Natural killer cell (primary cell): ENCODE measurements at places on chromosomes 7 and 10. TPM values are rescaled to one million over a fixed set of nuclear protein-coding genes. Genes with fewer than 3 reads are reported as not detected.

The IMMP2L gene
- total RNA-seq, result 9.2 TPM

- DNase-seq, result peak; percentile 28
These were observed 328.4 kb upstream of the AOAH start for GRCh38 chr7:37052705-37053104.

The GGCT gene
- 8.7 TPM for total RNA-seq

DNA sequence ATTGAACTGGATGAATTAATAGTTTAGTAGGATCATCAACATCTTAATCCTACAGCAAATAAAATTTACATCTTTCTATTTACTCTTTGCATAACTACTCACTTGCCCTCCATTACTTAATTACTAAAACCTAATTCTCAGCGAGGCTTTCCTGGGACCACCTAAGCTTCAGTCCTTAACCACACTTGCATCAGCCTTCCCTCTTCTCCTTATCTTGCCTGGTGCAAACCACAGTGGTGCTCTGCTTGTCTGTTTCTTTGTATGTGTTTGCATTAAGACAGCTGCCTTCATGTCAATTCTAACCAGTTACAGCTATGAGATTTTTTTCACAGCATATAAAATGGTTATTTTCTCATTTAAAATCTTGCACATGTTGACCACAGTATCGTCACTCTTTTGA, 72.6 kb upstream of the ZNF92 start:
- no peak for DNase-seq

DNA sequence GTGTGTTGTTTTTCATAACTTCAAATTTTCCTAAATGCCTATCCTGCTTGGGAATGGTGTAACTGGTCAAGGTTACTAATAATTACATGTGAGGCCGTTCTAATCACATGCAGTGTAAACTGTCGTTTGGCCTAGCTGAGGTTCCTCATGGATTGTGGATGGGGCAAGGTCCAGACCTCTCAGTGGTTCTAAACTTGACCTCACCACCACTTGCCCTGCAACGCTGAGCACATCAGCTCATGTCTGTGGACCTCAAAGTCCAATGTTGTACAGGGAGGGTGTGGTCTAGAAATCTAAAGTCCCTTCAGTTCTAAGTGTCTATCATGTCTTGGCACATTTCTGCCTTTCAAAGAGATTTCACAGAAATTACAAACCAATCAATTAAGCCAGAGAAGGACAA, 15.6 kb downstream of the RBP3 start:
- DNase-seq, result no peak

GRCh38 chr10:110684800-110685446, 40.8 kb downstream of the RBM20 start:
- no peak for DNase-seq

GRCh38 chr7:135186841-135187253, 16.3 kb upstream of the CYREN start:
- DNase-seq, result no peak

- DNase-seq, result no peak
These were observed 8.3 kb downstream of the PEX1 start for GRCh38 chr7:92520024-92520423.

DNA sequence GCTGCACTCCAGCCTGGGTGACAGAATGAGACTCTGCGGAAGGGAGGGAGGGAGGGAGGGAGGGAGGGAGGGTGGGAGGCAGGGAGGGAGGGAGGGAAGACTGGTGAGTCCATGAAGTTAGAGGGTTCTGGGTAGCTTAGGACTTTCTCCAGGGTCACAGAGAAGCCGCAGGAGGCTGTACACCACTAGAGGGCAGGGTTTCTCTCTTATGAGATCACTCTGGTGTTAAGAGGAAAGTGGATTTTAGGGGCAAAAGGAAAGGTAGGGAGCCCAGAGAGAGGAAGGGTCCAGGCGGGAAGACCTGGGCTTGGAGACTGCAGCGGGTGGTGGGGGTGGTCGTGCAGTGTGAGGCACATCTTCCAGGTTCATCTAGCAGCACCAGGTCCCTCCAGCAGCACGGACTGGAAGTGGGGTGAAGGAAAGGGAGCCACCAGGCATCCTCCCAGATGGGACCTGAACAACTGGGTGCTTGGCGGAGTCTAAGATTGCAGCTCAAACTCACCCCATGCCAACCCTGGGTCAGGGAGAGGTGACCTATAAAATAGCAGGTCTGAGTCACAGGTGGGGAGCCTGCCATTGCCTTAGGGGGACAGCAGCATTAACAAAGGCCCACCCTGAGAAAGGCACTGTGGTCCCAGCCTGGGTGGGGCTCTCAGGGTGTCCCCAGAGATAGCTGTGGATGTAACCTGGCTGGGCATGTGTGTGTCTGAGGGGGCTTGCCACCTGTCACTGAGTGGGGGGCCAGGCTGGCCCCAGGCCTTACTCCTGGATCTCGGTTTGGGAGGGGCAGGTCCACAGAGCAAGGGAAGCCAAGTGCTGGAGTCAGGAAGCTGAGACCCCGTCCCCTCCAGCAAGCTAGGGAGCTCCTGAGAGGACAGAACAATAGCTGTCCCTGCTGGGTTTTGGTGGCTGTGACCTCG, 48.5 kb upstream of the SLC29A3 start:
- DNase-seq, result no peak

- DNase-seq, result no peak
These were observed 26.5 kb upstream of the PRKAG2 start for GRCh38 chr7:151903249-151904032.

DNA sequence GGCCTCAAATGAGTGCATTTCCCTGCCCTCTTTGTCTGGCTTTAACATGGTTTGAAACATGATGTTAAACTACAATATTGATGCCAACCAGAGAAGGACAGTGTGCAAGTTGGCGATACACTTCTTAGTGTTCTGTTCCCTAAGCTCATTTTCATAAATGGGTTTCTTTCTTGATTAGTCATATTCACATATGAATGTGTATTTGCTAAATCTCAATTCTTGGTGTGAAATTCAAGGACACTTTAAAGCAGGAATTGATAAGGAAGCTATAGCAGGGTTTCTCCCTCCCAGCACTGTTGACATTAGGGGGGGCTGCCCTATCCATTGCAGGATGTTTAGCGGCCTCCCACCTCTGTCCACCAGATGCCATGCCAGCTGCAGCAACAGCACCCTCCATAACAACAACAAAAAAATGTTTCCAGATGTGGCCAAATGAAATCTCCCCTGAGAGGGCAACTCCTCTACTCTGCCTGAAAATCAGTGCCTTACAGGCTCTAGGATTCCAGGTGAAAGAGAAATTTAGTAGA, 13.1 kb downstream of the CCNY start:
- DNase-seq, result no peak

DNA sequence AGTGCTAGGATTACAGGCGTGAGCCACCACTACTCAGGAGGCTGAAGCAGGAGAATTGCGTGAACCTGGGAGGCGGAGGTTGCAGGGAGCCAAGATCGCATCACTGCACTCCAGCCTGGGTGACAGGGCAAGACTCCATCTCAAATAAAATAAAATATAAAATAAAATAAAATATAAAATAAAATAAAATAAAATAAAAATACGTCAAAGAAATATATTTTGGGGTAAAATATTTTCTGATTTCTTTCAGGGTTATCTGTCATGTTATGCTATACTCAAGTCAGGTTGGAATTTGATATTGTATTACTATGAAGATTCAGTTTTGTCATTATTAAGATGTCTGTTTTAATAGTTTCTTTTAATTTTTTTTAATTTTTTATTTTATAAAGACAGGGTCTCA, 99.4 kb upstream of the GHITM start:
- no peak for DNase-seq

DNA sequence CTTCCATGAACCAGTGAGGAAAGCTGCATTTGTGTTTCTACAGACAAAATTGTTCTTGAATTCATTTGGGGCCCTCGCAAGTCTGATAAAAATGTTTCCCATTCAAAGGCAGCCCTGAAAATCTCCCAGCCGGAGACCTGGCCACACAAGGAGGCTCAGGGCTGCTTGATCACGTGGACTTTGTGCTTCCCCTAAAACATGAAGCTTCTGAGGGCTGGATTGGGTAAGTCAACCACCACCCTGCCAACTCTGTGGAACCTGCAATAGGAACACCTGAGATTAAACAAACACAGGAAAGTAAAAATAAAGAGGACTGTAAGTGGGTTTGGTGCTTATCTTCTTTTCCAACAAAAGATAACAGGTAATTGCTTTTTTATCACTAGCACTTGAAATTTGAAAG, 133.8 kb downstream of the C10orf90 start:
- no peak for DNase-seq

The TRIM4 gene
- total RNA-seq, result 22.4 TPM

- no peak for DNase-seq
These were observed 24.2 kb upstream of the MGMT start for GRCh38 chr10:129442866-129443265.

DNA sequence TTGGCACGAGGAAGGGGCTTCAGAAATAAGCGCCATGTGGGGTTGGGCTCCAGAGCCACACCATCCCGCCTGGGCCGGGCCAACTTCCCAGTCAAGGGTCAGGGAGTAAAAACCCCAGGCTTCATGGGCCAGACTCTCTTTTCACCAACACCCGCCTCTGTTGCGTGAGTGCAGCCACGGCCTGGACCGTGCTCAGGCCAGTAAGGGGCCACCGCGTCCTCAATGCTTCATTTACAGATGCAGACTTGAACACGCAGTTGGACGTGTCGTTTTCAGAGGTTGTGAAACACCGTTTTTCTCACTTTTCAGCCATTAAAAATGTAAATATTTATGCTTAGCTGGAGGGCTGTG, 161.0 kb downstream of the WDR37 start:
- no peak for DNase-seq

DNA sequence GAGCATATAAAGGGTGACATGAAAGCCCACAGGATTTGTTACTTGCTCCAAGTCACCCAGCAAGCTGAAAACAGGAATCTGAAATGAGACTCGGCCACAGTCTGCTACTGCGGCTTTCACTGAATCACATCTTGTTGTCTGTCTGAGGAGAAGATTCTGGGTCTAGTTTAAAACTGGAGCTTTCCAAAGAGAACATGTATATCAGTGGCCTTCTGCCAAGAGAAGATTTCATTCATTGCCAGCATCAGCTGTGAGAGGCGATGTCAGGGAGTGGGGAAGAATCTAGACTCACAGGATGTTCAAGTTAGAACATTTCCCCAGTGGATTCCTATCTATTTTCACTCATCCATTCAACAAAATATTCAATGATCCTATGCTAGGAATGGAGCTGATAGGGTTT, 122.8 kb downstream of the GALNT17 start:
- DNase-seq, result no peak

- DNase-seq, result no peak
These were observed 43.9 kb upstream of the ARHGAP12 start for GRCh38 chr10:31972519-31973041.

DNA sequence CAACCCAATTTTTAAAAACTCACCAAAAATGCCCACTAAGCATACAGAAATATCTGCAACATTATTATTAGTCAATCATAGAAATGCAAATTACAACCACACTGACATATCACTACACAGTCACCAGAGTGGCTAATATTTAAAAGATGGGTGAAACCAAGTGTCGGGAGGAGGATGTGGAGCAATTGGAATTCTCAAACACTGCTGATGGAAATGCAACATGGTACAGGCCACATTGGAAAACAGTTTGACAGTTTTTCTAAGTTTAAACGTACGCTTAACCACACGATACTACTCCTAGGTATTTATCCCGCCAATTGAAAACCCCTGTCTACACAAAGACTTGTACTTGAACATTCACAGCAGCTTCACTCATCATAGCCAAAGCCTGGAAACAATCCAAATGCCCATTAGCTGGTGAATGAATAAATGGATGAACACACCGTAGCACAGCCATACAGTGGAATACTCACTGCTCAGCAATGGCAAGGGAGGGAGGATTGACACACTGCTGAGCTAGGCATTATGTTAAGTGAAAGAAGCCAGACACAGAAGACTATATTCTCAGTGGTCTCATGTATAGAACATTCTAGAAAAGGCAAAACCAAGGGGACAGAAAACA, 16.3 kb downstream of the GCK start:
- no peak for DNase-seq

GRCh38 chr10:90983914-90984549, 63.1 kb upstream of the ANKRD1 start:
- no peak for DNase-seq

- DNase-seq, result peak; percentile 67
These were observed 15.2 kb upstream of the FRMPD2 start for GRCh38 chr10:48289501-48290238.

DNA sequence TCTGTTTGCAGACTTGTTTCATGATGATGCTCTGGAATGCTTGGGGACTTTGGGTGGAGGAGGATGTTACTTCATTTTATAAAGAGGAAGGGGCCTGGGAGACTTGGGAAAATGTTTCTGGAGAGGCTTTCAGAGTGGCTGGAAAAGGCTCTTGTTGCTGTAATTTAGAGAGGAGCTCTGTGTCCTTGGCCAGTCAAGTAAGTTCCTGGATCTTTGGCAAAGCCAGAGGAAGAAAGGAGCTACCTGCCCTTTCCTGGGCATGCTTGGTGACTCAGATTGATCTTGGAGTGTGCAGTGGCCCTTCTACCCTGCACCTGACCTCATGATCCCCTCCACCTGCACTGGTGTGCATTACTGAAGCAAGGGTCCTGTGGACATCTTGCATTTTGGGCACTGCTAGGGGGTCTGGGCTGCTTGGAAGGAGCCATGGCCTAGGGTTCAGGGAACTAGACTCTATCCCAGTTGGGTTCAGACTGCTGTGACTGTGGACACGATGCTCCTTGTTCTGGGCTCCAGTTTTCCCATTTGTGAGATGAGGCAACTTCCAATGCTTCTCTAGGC, 56.1 kb downstream of the ADCYAP1R1 start:
- no peak for DNase-seq

GRCh38 chr7:44967571-44968446, 11.0 kb downstream of the MYO1G start:
- no peak for DNase-seq

GRCh38 chr7:17497549-17498167, 199.2 kb downstream of the AHR start:
- DNase-seq, result no peak

- no peak for DNase-seq
These were observed 7.4 kb upstream of the XRCC2 start for GRCh38 chr7:152683297-152683696.
